NCI-H1417 treated with DMSO at 0.1 percent for 48 hours (cell line): ENCODE measurements at places on chromosomes 1 and 21.
A peak's percentile ranks its signal among the peaks of the same experiment; 100 is the strongest.

GRCh38 chr1:101410048-101410878 lies 173.4 kb downstream of the S1PR1 start:
- DNase-seq: no peak

DNA sequence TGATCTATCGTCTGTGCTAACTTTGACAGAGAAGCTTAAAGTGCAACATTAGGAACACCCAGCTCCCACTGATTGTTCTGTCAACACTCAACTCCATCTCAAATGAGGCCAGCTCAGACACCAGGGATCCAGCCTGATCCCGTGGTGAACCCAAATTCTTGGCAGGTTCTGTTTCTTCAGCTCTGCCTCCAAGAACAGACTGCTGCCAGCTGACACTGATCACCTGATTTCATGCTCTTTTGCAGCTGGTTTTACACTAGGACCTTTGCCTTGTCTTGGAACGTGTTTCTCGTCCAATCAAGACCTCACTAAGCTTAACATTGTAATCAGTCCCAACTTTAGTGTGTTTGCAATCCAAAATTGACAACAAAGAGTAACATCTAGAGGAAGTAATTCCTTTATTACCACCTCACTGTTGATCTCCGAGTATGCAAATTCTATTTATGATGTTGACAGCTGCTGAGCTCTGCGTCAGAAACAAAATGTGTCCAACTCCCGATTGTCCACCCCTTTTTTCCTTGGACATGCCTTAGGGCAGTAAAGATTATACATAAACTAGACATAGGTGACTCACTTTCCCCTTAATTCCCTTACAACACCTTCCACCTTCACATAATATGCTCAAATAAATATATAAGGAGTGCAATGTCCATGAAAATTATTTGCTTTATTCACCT lies 1.6 kb upstream of the HYI start:
- DNase-seq: no peak

DNA sequence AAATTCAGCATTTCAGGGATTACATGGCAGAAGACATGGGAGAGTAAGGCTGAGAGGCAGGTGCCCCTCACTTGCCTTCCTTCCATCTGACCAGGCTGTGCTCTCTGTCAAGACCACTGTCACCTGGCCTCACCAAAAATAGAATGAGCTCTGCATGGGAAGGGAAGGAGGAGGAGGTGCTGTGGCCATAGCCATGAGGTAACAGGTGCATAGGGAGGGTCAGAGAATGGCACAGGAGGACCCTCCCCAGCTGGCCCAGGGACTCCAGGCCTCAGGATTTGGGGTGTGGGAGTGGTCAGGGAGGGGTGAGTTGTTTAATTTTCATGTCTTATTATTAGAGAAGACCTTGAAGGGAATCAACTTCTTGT lies 192.3 kb downstream of the FCRL5 start:
- DNase-seq: peak; percentile 79

GRCh38 chr1:80384959-80385358 lies 1378.4 kb upstream of the ADGRL4 start:
- no peak for DNase-seq

DNA sequence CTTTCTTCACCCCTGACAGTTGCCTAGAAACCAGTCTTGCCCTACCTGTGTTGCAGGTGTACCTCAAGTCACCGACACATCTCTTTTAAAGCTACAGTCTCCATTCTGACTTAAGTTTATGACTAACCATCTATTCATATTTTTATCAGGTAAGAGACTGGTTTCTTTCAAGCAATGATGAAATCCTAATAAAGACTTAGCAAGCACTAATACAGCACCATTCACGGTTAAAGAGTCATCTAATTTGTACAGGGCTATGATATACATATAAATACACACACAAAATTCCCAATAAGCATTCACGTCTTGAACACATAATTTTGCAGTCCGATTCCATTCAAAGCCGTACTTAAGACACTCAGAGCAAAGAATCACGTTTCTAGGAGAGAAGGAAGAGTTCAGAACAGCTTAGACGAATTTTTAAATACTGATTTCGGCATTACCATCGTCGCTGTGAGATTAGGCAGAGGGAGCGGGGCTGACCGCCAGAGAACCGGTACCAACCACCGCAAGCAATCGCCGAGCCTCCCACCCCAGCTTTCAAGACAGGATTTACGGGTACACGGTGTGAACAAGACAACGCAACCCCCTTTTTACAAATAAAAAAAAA lies 943 bp downstream of the ERRFI1 start:
- DNase-seq: no peak

DNA sequence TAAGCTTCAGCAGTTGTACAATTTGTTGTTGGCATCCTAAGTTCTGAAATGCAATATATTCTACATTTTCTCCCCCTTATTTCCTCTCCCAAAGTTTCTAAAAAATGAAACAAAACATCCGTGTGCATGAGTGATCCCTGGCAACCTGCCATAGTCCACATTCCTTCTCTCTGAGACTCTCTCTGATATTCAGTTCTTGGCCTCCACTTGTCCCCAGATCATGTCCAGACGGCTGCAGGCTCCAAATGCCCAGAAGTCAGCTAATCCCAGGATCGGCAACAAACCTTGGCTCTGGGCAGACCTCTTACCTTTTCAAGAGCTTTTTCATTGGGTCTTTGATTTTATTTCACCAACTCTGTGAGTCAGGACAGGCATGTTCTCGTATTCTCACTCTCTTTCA lies 187.8 kb downstream of the ETS2 start:
- DNase-seq: no peak

- no peak for DNase-seq
Measured at GRCh38 chr1:91490501-91490900, 10.2 kb upstream of the CDC7 start.

DNA sequence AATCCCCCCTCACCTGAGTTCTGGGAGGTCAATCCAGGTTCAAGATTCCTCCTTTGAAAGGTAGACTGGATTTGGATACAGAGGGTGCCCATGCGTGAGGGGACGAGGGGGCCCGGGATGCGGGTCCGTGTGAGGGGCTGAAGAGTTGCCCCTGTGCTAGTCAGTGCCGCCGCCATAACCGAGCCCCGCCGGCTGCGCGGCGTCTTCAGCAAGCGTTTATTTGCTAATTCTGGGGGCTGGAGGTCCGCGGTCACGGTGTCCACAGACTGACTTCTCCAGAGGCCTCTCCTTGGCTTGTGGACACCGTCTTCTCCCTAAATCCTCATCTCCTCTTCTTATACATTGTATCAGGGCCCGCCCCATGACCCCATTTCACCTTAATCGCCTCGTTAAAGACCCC lies 20.9 kb upstream of the SAMD11 start:
- no peak for DNase-seq

DNA sequence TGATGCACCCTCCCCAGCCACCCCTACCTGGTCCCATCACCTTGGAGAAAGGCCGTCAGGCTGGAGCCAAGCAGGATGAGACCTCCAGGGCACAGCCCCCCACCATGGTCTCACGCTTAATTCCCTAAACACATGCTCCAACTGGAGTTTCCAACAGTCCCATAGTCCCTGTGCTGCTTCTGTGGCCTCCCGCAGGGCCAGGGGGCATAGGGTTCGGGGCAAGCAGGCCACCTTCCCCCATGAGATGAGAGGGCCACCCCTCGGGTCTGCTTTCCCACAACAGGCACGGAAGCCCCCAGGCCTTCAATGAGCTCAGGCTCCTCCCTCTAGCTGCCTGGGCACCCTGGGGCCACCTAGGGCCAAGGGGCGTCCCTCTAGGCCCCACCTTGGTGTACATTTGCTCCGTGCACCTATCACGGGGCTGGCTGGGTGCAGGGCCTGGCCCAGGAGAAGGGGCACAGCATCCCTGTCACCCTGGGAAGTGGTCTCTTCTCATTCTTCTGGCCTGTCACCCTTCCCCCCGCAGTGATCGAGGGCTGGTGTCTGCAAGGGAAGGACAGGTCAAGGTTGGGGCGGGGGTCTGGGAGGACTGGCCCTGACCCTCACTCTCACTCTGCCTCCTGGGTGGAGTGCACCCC lies 42.4 kb downstream of the TRIM11 start:
- DNase-seq: no peak

DNA sequence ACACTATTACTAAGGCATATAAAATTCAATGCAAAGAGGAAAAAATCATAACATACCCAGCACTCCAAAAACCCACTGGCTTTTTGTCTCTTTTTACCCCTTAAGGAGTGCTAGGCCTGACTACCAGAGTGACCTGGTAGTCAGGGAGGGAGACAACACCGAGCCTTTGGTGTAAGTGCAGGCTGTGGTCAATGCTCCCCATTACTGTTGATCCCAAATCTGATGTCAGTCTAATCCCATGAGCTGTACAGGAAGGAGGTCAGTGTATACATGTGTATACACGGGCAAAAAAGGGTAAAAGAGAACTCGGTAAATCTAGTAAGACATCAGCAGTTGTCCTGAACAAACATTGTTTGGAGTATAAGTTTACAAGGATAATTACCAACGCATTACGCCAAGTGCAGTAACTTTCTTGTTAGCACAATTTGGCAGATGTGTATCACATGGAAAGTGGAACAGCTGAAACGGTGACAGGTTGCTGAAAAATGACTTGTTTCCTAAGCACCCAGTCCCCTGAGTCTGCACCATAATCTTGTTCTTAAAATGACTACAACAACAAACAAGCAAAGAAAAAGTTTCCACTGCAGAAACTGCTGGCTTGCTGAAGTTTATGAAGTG lies 217.9 kb downstream of the KCNH1 start:
- no peak for DNase-seq

DNA sequence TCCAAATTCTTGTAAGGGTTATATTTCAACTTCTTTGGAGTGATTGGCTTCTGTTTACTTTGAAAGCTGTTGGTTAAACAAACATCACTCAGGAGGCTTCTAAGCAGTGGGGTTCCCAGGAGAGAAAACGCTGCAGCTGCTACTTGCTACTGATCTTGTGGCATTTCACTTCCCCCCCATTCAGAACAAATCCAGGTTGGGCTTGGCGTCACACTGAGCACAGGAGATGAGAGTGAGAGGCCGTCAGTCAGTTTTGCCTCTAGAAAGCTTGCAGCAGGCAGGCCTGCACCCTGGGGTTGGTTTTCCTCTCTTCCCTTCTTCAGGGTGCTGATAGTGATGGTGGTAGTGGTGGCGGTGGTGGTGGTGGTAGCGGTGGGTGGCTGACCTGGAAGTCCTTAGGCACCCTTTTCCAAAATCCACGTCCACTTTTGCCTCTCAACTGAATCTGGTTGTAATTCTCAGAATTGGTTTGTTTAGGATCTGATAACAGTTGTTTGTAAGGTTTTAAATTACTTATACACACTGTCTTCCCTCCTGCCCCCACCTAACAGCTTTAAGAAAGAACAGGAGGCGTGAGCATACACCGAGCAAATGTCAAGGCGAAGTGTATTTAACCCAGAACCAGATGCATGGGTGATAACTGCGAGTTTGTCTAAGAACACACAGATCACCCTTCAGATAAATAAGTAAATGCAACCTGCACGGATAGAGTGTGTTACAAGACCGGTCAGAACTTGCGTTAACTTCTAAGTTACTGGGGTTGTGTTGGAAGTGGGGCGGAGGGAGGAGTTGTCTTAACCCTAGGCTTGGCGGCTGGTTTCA lies 3.2 kb upstream of the PROX1 start:
- DNase-seq: peak; percentile 62

GRCh38 chr1:25642574-25643108 lies 26.1 kb downstream of the MAN1C1 start:
- no peak for DNase-seq

GRCh38 chr1:121546830-121547591 lies 362.2 kb downstream of the SRGAP2C start:
- DNase-seq: no peak

DNA sequence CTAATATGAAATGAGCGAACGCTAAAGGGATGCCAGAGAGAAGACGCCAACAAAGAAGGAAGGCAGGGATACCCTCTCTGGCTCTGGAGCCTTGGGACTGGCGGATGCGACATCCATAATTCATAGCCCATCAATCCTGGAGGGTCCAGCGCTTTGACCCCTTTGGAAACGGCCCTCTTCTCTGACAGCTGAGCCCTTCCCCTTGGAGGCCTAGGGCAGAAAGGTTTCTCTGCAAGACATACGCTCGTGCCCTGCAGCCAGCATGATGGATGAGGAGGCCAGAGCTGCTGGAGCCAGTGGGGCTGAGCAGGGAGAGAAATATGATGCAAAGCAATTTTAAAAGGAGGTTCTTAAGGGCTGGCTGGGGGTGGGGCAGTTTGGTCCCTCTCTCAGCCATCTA lies 22.2 kb downstream of the OPTC start:
- DNase-seq: no peak

DNA sequence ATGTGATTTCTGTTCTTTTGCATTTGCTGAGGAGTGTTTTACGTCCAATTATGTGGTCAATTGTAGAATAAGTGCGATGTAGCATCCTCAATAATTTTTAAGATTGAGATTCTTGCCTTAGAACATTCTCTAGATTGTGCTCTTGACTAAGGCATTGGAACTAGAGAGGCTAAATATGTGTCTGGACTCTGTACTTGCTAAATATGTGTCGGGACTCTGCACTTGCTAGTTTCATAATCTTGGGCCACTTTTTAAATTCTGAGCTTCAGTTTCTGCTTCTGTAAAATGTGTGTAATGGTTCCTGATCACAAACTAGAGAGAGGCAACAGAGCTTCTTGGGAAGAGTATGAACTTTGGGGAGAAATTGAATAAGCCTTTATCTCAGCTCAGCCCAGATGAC lies 21.6 kb downstream of the HLX start:
- no peak for DNase-seq

GRCh38 chr1:221822591-221822990 lies 80.7 kb upstream of the DUSP10 start:
- no peak for DNase-seq

GRCh38 chr1:113940365-113941244 lies 11.5 kb downstream of the HIPK1 start:
- no peak for DNase-seq

- no peak for DNase-seq
Measured at GRCh38 chr1:202852163-202852904, 36.6 kb downstream of the RABIF start.

- DNase-seq: no peak
Measured at GRCh38 chr1:59367301-59368007, 70.6 kb downstream of the FGGY start.

- DNase-seq: no peak
Measured at GRCh38 chr1:43722810-43723209, 15.5 kb downstream of the ST3GAL3 start.

DNA sequence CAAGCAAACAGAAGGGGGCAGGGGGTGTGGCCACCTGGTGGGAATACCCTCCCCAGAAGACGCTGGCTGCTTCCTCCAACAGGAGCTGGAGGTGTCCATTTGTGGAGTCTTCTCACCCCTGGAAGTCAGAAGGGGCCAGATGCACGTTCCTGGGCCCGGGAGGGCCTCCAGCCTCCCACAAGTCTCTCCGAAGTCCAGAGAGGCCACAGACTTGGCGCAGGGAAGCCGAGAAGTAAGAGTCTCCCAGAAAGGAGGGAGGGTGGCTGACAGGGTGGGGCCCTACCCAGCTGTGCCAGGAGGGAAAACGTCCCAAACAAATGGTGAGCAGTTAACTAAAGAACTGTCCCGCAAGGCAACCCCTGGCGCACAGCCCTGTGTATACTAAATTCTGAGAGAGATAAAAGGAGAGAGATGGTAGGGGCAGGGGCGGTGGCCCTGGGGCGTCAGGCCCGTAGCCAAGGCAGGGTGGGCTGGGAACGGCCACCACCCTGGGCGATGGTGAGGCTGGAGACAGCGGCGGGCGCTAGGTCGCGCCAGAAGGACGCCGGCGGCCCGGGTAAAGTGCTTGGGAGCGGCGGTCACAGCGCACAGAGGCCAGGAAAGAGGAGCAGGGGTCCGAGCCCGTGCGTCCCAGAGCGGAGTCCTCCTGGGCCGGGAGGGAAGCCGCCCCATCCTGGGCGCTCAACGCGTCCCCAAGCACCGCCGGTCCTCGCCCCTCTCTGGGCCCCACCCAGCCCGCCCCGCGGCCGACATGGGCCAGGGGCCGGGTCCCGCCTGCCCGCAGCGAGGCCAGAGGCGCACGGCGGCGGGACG lies 1.2 kb downstream of the CHD5 start:
- DNase-seq: no peak
